Mesenteric fat pad (tissue), 1 donor: ENCODE measurements at places on chromosomes 13 and 19. TPM values are rescaled to one million over a fixed set of nuclear protein-coding genes. Genes with fewer than 3 reads are reported as not detected.

The RNF17 gene
- total RNA-seq, result 0.58 TPM

The ENOX1 gene
- total RNA-seq, result 8.2 TPM

The KLC3 gene
- total RNA-seq, result not detected

The FGF14 gene
- 3.1 TPM for total RNA-seq

The RUBCNL gene
- total RNA-seq, result 6.7 TPM

The ZNF568 gene
- total RNA-seq, result 9.1 TPM

The LYPD5 gene
- 2.0 TPM for total RNA-seq

DNA sequence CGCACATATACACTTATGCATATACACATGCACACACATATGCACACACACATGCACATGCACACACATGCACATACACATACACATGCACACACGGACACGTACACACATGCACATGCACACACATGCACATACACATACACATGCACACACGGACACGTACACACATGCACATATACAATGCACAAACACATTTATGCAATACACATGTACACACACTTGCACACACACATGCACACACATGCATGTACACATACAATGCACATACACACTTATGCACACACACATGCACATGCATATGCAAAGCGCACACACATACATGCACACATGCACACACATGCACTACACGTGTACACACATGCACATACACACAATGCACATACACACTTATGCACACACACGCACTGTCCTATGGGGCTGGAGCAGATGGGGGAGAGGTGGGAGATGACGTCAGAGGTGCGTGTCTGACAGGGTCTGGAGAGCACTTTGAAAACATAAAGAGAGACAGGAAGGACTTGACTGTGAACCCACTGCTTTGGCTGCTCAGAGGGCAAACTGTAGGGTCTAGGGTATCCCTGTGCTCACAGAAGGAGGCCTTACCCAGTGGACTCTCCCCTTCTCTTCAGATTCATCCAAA is 108.2 kb downstream of the UQCRFS1 start:
- peak; percentile 45 for DNase-seq

DNA sequence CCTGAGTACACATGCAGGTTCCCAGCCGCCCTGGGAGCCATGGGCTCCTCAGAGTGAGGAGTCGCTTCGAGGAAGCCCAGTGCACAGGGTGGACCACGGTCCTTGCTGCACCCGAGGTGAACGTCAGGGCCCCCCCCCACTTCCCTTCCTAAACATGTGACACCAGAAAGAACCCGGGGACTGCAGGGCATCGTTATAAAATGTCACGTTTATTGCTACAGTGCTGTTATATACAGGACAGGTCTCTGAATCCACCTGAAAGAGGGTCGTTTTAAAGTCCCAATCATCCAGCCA is 3.8 kb upstream of the UQCR11 start:
- no peak for DNase-seq

GRCh38 chr13:83845106-83845505 is 37.2 kb downstream of the SLITRK1 start:
- DNase-seq, result no peak

- DNase-seq, result peak; percentile 67
These were observed 11.6 kb downstream of the ADPRHL1 start for GRCh38 chr13:113441661-113442060.

DNA sequence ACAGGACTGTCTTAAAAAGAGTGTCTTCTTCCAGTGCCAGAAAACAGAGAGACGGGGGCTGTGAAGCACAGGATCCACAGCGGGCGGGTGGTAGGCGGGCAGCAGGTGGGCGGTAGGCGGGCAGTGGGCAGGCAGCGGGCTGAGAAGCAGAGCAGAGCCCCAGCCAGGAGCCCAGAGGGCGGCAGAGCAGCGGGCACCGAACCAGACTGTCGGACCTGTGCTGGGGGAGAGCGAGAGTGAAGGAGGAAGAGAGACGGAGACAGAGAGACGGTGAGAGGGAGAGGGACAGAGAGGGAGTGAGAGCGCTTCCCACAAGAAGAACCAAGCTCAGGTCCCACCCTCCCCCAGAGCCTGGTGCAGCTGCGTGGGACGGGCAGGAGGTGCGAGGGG is 30.3 kb downstream of the RASA3 start:
- peak; percentile 80 for DNase-seq

DNA sequence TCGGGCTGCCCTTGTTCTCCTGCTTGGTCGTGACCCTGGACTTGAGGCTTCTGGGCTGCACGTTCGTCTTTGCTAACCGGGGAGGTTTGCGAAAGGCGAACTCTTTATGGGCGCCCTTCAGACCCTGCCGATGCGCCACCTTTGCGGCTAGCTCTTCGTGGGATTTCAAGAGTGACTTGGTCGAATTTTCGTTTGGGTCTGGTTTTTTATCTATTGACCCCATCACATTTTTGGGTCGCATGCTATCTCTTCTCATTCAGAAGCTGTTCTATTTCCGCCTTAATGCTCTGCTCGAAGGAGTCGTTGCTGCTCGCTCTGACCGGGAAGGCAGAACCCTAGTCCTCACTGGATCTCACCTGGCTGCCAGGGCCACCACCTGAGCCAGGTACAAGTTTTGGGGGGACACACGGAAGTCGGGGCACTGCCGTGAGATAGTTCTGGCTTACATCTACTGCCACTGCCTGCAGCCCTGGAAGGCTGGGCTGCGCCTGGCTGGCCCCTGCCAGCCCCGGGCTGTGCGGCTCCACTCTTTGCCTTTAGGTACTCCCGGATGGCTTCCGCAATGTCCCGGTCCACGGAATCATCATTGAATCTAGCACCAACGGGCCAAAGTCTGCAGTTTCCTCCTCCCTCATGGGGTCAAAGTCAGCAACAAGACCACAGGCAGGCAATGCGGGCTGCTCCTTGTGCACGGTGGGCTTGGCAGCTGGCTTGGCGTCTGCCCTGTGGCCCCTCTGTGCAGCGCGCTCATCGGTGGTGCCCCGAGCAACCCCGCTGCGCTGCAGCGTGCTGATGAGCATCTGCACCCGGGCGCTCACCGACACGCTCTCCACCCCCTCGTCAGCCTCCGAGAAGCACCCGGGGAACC is 16.2 kb downstream of the RB1 start:
- DNase-seq, result no peak

GRCh38 chr19:49387936-49388372 is at the start of gene KASH5:
KASH5 (plus strand) TSS chr19:49388249; CDS start chr19:49390884, 2,635 bp downstream.
- peak; percentile 94 for DNase-seq

- DNase-seq, result no peak
These were observed 118.8 kb upstream of the FRY start for GRCh38 chr13:31912647-31913401.

DNA sequence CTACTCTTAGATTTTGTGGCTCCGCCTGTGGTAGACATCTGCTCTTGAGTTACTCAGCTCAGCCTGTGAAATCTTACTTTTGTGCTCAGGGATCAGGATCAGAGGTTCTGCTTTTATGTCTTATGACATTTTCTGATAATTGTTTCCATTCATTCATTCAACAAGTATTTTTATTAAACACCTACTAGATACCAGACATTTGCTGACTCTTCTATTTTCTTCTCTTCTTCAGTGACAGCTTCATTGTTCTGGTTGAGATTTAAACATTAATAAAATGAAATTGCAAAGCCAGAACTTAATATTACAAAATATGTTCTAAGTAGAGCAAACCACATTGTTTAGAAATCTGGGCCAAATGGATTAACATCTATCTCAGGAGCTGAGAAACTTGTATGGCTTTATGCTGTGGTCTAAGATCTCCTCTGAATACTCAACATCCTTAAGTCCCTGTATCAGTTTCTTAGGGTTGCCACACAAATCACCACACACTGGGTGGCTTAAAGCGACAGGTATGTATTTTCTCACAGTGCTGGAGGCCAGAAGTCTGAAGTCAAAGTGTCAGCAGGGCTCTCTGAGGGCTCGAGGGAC is 15.8 kb upstream of the MICU2 start:
- DNase-seq, result no peak

DNA sequence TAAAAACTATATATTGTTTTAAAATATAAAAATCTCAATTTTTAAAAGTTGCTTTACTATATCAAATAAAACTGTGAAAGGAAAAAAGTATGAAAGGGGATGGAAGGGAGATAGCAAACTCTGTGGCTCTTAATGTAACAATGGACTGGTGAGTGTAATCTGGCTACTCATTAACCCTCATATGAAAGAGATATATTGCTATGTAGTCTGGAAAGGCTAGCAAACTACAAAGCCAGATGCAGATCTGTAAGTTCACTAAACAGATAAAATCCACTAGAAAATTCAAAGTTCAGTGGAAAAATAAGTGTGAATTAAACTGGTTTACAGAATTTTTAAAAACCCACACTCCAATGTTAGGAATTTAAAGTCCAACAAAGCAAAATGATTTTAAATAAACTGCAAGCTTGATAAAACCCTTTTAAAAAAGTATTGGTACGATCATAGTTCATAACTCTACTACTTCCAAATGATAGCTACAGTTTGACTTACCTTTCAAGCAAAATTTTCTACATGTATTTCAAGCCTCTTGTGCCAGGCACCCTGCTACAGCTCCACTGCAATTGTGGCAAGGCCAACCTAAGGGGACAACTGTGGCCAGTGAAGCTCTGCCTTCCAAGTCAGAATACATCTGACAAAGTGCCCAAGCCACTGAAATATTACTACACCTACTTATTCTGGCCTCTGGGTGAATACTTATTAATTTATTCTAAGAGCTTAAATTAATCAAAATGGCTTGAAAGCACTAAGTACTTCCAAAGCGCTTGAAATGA is 647 bp upstream of the ELF1 start:
- no peak for DNase-seq

DNA sequence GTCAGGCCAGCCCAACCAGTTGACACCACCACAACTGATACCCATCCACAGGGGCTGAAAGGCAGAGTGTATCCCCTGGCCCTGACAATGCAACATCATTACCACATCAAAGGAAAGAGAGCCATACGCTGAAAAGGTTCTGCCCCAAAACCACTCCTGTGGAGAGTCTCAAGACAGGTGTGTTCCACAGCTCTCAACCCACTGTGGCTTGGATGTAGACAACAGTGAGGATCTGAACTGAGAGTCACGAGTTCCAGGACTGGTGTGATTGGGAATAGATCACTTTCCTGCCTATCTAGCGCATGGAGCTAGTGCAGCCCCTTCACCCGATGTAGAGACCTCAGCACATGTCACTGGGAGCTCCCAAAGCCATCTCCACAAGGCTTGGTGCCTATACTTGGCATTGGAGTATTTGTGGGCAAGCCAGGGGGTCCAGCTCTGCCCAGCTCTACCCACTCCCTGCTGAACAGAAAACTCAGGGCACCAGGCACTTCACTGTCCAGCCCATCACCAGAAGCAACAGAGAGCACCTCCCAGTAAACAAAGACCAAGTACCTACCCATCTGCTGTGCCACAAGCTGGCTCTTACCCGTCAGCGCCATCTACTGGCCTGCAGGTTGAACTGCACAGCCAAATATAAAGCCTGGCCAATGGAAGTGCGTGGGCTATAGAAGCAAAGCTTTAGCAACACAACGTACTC is 579.5 kb downstream of the UQCRFS1 start:
- DNase-seq, result no peak

DNA sequence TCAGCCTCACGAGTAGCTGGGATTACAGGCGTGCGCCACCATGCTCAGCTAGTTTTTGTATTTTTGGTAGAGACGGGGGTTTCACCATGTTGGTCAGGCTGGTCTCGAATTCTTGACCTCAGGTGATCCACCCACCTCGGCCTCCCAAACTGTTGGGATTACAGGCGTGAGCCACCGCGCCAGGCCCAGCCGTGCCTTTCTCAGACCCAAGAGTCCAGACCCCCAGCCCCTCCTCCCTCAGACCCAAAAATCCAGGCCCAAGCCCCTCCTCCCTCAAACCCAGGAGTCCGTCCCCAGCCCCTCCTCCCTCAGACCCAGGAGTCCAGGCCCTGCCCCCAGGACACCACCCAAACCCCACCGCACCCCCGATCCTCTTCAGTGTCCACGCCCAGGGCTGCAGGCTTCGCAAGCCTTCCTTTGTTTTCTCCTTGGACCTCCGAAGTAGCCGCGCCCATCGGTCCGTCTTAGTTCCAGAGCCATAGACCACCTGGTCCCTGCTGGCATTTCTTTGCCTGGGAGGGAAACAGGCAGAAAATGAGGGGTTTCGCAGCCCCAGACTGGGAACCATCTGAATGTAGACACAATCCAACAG is 3.7 kb downstream of the TMC4 start:
- no peak for DNase-seq

GRCh38 chr13:52599848-52600603 is 42.2 kb upstream of the HNRNPA1L2 start:
- DNase-seq, result no peak

DNA sequence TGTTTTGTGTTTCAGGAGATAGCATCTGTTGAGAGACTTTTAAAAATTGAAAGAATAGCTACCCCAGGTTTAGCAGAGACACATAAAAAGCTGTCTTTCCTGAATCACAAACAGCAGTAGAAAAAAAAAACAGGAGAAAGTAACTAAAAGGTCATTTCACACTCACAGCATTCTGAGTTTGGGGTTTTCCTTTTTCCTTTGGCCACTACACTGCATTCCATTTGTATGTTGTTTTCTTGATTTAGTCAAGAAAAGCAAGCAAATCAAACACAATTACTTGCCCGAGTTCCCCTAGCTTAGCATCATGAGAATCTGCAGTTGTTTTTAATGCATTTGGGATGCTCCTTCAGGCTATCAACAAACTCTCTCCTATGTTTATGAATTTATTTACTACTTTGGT is 161.0 kb downstream of the KCTD12 start:
- no peak for DNase-seq

GRCh38 chr13:43482026-43482425 is 304.7 kb downstream of the ENOX1 start:
- no peak for DNase-seq

DNA sequence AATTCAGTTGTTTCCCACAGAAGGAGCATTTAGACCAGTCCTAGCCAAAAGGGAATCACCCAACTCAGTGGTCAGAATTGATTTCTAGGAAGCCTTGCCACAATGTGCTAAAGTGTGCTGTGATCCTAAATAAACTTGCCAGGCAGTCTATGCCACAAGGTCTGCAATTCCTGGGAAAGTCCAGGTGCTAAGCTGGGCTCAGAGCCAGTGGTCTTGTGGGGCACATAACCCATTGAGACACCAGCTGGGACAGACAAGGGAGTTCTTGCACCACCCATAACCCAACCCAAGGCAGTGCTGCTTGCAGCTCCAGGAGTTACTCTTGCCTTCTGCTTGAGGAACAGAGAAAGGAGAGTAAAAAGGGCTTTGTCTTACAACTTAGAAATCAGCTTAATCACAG is 489.5 kb upstream of the SPRY2 start:
- DNase-seq, result no peak

- DNase-seq, result no peak
These were observed 181.1 kb downstream of the DCT start for GRCh38 chr13:94298346-94298745.

DNA sequence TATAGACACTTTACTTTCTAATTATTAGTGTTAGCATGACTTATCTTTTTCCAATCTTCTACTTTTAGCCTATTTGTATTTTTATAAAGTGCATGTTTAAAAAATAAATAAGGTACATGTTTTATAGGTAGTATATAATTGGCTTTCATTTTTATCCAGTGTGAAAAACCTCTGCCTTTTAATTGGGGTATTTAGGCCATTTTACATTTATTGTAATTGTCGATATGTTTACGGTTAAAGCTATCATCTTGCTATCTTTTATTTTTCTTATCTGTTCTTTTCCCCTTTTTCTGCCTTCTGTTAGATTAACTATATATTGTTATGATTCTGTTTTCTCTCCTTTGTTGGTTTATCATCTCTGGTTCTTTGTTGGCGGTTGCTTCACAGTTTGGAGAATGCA is 9.1 kb downstream of the PROZ start:
- no peak for DNase-seq

GRCh38 chr19:14542711-14543328 is 13.4 kb downstream of the TECR start:
- DNase-seq, result no peak

GRCh38 chr13:27425918-27426630 is 1.7 kb downstream of the GTF3A start:
- no peak for DNase-seq
